Jurkat, Clone E6-1 (cell line): ENCODE measurements at places on chromosomes 7 and 10.

- DNase-seq = no peak
Measured at GRCh38 chr10:77015360-77015759, 622.2 kb downstream of the KCNMA1 start.

GRCh38 chr10:6494936-6495592 is 85.0 kb downstream of the PRKCQ start:
- peak; percentile 59 for DNase-seq

GRCh38 chr10:74150204-74150989 is at the start of gene AP3M1:
Gene AP3M1 (minus strand): TSS chr10:74150828. CDS start chr10:74138379, 12,449 bp downstream.
- peak; percentile 72 for DNase-seq

DNA sequence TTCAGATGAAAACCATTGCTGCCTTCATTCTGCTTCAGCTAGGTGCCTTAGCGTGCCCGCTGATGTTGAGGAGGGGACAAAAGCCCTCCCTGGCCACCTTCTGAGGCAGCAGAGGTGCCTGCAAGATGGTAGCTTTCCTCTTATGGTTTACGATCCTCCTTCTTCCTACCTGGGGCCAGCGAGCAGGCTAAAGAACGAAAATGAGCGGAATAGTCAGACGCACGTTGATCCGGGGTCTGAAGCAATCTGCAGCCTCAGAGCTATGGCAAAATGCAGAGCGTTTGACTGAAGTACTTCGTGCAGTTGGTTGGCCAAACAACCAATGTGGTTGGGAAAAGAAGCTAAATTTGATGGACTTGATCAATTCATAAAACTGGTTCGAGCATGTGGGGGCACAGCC is 95.5 kb downstream of the GATA3 start:
- DNase-seq = no peak

GRCh38 chr7:47561715-47562446 is 20.0 kb downstream of the TNS3 start:
- no peak for DNase-seq

DNA sequence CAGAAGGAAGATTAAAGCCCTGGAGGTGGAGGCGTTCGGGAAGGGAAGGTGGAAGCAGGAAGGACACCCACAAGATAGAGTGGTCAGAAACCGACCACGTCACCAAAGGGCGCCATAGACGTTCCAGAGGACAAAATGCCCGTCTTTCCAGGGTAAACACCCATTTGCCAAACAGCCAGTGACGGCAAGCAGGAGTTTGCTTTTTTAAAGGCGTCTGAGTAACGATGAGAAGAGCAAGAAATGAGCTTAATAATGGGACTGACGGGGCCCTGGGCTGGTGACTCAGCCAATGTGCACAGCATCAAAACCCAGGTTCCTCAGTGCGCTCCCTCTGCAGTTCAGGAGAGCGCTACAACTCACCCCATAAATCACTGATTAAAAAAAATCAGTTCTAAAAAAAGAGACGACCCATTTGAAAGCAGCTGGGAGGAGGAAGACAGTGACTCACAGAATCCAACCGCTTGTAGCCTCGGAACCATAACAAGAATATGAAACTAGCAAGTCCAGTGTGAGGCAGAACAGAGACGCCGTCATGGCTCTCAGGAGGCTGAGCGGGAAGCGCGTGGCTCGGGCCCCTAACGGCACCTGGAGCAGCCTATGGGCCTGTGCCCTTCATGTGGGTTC is 5.9 kb downstream of the DIP2C start:
- DNase-seq = no peak

DNA sequence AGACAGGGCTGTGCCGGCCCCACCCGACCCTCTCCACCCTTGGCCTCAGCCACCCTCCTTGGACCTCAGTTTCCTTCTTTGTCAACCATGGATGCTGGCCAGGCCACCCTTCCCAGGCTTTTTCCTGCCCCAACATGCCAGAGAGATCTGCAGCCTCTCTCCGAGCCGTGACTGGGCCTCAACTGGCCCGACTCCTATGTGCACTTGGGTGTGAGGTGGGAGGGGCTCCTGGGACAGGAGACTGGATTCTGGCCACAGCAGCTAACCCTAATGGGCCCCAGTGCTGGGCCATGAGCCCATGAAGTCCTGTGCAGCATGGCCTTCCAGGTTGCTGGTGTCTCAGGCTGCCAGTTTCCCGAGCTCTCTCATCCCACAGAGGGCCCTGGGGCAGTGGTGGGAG is 47.7 kb upstream of the PCBD1 start:
- DNase-seq = no peak

- DNase-seq = no peak
Measured at GRCh38 chr10:110218632-110219031, 11.2 kb downstream of the MXI1 start.

DNA sequence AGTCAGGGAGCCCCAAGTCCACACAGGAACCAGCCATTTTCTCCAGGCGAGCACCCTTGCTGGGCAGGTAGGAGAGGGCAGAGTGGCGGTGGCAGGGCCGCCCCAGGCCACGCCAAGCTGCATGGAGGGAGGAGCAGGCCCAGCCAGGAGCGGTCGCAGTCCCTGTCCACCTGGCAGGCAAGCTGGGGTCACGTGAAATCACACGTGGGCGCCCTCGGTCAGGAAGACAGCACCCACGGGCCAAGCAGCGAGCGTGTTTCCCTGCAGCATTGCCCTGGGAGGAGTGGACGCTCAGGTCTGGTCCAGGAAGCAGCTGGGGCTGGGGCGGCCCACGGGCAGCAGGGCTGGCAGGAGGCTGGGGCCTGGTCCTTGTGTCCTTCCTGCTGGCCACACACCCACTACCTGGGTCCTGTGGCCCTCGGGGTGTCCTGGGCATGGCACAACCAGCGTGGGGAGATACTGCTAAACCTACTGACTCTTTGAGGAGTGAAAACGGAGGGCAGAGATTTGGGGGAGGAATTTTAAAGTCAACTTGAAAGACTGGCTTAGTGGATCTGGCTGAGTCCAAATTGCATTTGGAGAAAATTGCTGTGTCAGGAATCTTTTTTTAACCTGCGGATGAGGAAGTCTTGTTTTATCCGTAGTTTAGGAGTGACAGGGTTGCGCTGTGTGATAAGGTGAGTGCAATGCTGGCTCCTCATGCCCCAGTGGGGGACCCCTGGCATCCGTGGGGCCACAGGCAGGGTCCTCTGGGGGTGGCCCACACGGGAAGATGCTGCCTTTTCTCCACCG is 12.2 kb upstream of the ADGRA1 start:
- DNase-seq = no peak

- DNase-seq = no peak
Measured at GRCh38 chr10:122849900-122850605, 4.4 kb upstream of the CUZD1 start.

- no peak for DNase-seq
Measured at GRCh38 chr10:79927111-79927828, 21.6 kb downstream of the SFTPD start.

DNA sequence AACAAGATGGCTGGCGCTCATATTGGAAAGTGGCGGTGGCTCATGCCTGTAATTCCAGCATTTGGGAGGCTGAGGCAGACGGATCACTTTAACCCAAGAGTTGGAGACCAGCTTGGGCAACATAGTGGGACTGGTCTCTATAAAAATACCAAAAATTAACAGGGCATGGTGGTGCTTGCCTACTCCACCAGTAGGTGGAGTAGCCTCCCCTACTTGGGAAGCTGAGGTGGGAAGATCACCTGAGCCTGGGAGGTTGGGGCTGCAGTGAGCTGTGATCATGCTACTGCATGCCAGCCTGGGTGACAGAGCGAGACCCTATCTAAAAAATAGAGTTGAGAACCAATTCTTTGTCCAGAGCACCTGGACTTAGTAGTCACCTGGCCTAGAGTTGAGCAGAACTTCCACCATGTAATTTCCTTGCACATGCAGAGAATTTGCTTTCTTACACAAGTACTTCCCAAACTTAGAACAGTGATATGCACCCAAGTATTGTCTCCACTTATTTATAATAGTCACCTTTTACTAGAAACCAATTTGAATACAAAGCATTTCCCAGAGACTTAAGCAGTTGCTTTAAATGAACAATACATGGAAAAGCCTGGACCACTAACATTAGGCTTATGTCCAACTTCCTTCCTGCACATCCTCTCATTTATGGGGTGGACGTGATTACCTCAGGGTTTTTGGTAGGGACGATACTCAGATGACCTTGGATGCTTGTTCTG is 15.9 kb downstream of the LAMB4 start:
- peak; percentile 17 for DNase-seq

DNA sequence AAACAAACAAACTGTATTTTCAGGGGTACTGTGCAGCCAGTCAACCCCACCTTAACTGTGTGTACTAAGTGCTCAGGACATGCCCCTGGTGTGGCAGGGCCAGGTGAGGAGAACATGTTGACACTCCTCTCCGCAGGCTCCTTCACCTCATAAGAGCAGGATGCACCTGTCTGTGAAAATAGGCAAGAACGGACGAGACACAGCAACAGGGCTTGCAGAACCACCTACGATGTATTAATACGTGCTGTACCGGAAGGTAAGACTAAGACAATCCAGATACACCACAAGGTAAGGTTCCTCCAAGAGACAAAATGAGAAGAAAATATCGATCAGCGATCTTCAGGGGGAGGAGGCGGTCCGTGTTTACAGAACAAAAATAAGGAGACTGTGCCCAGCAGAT is 65.8 kb upstream of the CAMK2B start:
- no peak for DNase-seq

DNA sequence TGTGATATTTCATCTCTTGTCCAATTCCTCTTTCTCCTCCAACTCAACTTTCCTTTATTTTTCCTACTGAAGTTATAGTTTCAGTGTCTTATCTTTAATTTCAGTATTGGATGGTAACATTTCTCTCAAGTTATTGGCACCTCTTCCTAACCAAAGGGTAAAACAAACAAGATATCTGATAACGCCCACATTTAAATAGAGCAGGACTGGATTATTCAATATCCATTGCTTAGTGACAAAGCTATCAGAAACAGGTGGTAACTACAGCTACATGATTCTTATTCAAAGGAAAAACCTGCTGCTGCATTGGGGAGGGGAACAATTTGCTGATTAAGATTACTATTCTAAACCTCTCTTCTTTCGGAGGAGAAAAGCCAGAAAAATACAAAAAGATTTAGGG is 87.8 kb downstream of the TAF3 start:
- no peak for DNase-seq

DNA sequence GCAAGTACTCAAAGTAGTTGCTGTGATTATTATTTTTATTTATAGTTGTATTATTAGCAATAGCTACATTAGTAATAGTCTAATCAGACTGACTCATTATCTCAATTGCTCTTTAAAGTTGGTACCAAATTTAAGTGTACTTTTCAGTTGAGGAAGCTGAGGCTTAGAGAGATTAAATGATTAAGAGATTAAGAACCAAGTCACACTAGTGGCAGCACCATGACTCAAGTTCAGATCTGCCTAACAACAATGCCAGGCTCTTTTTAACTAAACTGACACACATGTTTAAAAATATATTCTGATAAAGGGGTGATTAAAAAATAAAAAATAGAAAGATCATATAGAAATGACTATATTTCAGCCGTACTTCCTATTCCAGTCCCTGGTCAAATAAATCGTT is 42.0 kb downstream of the FZD1 start:
- no peak for DNase-seq

- no peak for DNase-seq
Measured at GRCh38 chr7:124938128-124938527, 8.5 kb upstream of the POT1 start.

- DNase-seq = peak; percentile 64
Measured at GRCh38 chr10:34655286-34656170, 159.6 kb downstream of the PARD3 start.

DNA sequence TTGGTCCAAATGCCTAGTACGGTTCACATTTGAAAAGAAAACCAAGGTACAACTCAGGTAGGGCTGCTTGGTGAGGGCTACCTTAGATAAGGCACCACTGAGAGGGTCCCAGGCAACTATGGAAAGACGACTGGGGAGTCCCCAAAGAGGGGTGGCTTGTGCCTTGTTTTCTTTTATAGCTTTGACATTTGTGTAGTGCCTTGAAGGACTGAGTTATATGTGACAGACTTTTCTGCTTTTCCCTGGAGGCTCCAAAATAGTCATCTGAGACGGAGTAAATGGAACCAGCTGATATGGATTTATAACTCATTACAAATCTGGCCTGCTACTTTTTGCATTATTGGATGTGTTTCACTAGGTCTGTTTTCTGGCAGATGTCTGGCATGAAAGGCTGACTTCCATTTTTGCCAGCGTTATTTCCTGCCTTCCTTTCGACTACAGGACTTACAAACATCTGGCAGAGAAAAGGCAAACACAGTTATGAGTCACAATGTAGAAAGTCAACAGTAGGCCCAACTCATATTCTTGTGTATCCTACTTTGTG is 88.2 kb upstream of the IMMP2L start:
- DNase-seq = no peak
